ENCODE measurements at places on chromosomes 2 and 18.
A peak's percentile ranks its signal among the peaks of the same experiment; 100 is the strongest.

GRCh38 chr2:196407675-196408264 is 231.7 kb upstream of the CCDC150 start:
- no peak for DNase-seq

DNA sequence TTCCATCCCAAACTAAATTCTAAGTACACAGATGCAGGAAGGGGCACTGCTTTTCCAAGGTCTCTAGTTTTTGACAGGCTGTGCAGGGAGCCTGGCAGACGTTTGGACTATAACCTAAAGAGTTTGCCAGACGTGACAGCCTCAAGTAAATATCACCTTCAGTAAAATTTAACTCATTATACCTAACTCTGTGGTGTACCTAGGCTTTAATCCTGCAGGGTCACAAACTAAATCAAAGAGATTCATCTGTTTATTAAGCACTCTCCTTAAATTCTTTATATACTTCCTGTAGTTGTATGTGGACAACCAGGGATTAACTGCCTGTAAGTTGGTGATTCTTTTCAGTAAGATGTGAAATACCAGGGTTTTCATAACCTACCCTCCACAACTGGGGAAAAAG is 92.9 kb downstream of the ACVR1 start:
- DNase-seq: no peak

GRCh38 chr18:64149916-64150438 is 1.1 kb upstream of the LINC00305 start:
- no peak for DNase-seq

DNA sequence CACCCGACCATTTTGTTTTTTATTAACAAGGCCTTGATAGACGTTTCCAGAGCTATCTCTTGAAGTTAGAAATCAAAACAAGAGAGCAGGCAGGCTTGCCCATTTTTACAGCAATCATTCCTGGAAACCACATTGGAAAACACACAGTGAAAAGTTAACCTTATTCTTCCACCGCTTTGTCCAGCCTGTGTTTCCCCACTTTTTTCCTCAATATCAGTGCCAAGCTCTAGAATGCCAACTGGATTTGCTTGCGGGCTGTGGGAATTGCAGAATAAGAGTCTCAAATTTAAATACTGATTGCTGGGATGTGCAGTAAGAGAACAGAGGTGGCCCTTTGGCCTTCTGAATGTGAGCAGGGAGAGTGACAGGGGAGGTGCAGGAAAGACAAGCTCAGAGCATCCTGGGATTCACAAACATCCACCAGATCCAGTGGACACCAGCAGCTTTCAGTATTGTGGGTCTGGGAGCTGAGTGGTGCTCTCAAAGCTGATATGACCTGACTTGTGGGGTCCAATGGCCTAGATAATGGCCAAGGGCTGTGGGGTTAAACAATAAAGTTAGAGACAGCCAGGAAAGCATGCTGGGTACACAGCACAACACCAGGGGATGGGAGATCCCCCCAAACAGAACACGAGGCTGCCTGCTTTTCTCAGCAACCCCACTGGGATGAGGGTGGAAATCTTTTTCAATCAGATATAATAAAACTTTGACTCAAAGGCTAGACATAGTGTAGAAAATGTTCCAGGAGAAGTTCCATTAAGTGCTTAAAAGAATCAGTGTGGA is 15.5 kb downstream of the CYP1B1 start:
- no peak for DNase-seq

- no peak for DNase-seq
These were observed 276.3 kb downstream of the TSN start for GRCh38 chr2:122031544-122032263.

DNA sequence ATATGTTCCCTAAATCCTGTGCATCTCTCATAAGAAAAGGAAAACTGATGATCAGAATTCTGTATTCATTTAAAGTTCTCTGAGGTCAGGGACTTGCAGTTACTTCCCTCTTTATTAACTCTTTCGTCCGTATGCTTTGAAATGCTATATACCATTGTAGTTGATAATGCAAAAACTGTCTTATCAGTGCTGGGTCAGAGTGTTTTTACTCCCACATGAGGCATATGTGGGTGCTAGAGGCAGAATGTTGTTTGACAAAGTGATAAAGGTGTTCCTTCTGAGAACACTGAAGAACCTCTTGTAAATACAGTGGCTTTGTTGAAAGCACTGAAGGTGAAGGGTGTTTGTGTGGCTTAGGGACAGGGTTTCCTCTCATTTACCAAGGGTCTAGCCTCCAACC is 136.5 kb upstream of the NFATC1 start:
- no peak for DNase-seq

GRCh38 chr2:121918231-121918630 is 162.8 kb downstream of the TSN start:
- no peak for DNase-seq

- DNase-seq: no peak
These were observed 36.0 kb downstream of the RBMS1 start for GRCh38 chr2:160457588-160457987.

DNA sequence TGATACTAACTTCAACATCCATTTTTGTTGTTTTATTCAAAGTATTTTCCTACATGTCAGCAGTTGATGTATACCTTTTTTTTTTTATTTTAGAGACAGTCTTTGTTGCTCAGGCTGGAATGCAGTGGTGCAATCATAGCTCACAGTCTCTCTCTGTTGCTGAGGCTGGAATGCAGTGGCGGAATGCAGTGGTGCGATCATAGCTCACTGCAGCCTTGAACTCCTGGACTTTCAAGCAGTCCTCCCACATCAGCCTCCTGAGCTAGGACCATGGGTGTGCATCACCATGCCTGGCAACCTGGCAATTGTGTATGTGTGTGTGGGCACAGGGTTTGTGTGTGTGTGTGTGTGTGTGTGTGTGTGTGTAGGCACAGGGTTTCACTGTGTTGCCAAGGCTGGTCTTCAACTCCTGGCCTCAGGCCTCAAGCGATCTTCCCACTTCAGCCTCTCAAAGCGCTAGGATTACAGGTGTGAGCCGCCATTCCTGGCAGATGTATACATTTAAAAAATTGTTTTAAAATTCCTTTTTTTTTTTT is 24.8 kb downstream of the SANBR start:
- DNase-seq: no peak

- no peak for DNase-seq
These were observed 837.7 kb upstream of the SLC39A10 start for GRCh38 chr2:194819367-194819766.

DNA sequence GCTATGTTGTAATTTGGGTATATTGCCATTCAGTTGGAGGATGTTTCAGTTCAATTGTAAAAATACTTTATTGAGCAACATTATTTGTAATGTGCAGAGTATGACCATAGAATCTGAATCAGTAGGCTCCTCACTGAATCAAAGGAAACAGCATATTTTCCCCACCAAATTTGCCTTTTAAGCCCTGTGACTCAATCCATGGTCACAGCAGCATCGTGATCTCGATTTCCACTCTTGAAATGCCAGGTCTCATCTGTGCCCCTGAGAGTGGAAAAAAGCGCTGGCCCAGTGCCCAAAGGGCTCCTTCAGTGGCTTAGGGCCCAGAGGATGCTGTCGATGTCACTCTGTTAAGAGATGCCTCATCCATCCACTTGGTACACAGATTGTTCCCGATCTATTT is 57.5 kb downstream of the FHOD3 start:
- DNase-seq: no peak

- peak; percentile 63 for DNase-seq
These were observed 157.0 kb downstream of the LDLRAD4 start for GRCh38 chr18:13375302-13376255.

DNA sequence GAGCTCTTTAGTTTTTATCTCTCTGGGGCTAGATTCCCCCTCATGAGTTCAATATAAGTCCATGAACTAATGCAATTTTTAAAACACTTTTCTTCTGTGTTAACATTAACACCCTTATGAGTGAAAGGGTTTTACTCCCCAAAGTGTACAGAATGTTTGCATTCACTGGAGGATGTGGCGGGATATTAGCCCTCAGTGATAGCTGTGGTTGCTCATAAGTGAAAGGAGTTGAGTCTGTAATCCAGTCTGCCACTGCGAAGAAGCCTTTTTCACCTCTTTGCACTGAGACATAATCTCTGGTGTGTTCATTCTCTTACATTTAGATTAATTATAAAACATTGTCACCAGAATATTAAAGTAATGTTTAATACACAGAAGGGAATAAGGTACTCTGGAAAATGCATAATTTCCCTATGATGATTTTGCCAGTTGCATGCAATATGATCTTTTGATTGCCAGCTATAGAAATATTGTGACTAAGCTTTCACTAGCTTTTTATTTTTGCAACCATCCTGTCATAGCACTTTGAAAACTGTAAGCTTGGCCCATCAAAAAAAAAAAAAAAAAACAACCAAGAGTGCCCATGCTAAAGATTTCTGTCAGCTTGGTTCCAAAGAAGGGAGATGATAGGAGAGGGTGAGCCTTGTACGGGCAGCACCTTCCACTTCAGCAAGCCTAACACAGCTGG is 113.2 kb downstream of the BCL11A start:
- no peak for DNase-seq

DNA sequence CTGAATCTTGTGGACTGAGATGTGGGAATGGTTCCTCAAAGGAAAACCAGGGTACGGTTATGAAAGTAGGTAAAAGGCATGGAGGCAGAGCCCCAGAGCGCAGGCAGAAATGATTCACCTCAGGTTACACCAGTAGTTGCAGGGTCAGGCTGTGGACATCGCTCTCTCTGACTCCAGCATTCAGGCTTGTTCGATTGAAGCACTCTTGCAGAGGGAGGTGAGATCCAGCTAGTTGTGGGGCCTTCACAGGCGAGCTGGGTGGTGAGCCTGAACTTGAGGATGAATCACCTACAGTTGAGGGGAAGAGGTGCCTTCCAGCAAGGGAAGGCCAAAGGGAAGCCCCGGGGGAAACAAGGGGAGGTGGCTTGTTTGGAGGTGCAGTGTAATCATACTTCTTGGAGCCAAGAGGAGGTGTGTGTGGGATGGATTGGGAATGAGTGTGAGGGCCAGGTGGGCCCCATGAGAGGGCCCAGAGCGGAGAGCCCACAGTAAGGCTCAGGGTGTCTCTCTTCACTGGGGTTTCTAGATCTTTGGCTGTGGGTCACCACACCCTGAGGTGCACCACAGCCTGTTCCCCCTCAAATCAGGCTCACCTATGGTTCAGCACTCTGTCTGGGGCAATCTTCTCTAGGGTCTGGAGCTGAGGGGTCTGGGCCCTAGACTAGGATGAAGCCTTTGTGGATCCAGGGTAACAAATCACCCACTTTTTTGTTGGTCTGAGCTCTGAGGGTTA is 48.5 kb upstream of the MCFD2 start:
- no peak for DNase-seq

GRCh38 chr2:102615620-102616436 is 3.5 kb upstream of the SLC9A2 start:
- DNase-seq: peak; percentile 51

DNA sequence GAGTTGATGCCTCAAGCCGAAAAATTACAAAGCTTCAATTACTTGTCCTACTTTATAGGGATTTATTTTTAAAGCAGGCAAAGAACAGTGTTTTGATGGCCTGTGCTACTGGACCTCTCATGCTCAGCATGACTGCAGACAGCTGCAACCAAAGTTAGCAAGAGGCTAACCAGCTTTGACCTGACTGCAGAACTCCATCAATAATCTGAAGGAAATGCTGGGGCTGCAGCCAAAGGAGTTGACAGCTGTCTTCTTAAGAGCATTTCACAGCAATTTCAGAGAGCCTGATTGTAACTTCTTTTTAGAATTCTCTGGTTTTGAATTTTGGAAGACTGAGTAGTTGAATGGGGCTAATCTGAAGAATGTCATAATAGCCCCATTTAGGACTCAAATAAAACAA is 46.5 kb upstream of the SESTD1 start:
- no peak for DNase-seq

GRCh38 chr2:69007169-69007568 is 5.8 kb upstream of the ANTXR1 start:
- DNase-seq: no peak

GRCh38 chr2:16908656-16909055 is 243.0 kb upstream of the CYRIA start:
- no peak for DNase-seq

DNA sequence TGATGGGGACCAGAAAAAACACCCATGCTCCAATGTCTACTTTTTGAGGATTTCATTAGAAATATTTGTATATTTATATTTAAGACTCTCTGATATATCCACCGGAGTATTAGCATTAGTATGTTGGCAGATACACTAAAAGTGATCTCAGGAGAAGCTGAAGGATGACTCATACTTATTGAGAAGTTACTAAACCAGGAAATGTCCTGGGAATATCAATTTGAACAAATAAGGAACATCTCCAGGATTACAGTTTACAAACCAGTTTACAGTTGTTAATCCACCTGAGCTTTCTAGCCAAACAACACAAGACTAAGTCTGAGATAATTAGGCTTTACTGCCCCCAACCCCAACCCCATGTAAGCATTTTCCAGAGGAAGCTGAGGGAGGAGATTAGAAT is 16.1 kb upstream of the DPP4 start:
- DNase-seq: no peak

DNA sequence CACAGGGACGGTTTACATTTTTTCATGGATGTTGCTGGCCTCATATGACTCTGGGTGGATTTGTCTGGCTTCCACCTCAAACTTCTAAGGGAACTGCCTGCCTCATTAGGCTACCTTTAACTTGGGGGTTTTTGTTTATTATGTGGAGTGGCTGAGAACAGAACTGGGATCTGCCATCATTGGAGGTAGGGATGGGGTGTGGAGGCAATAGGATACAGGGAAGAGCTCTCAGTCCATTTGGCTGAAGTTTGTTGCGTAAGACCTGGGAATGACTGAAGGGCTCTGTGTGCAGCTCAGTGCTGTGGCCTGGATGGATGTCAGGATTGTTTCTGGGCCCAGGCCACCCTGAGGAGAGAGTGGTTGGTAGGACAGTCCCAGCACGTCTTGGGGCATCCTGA is 31.2 kb downstream of the ASB1 start:
- DNase-seq: no peak

DNA sequence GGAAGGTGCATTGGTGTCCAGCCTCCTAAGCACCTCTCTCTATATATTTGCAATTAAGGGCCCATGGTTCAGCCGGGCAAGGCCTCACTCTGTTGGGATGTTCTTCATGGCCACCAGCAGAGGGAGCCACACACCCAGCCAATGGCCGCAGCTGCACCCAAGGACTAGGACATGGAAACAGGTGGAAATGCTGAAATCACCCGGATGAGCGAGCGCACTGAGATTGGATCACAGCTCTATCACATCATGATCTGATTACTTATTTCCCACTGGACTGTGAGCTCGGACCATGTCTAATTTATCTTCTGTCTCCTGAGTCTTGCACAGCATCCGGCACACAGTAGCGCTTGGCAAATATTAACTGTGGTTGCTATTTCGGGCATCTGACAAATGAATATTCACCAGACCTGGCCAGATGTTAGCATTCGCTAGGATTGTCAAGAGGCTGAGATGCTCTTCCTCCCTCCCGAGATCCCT is 31.2 kb downstream of the KIF3C start:
- DNase-seq: peak; percentile 79

DNA sequence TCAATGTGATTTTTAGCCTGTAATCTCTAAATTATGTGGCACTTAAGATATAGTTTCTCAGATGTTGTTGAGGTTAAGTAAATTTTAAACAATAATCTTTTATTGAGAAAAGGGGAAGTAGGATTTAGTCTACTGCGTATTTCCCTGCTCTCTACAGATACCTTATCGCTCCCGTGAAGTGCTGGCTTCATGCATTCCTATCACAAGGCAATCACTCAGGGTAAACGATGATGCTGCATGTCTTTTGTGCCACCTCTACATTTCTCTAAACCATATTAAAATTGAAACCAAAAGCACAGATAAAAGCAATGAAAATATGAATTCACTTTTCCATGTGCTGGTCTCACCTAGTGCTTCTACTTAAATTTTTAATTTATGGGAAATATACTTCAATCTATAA is 14.4 kb upstream of the RPE start:
- DNase-seq: no peak

GRCh38 chr2:190343536-190344275 is at the start of gene INPP1:
Gene INPP1, plus strand, starts transcription at chr2:190343589. Its CDS starts 16,514 bp downstream, at chr2:190360103.
- DNase-seq: peak; percentile 20

Data from fibroblast of the conjunctiva (primary cell).